Stimulated activated CD8-positive, alpha-beta memory T cell treated with anti-CD3 and anti-CD28 coated beads, Interleukin-4, amount 100 ng/mL, for 1 hour (primary cell): ENCODE measurements at places on chromosomes 4 and X.

- DNase-seq, result no peak
Observed at GRCh38 chrX:35285289-35285962, 342.8 kb downstream of the FAM47B start.

- DNase-seq, result no peak
Observed at GRCh38 chr4:11404431-11404830, 24.3 kb downstream of the HS3ST1 start.

GRCh38 chr4:70778888-70779422, 57.2 kb downstream of the RUFY3 start:
- no peak for DNase-seq

DNA sequence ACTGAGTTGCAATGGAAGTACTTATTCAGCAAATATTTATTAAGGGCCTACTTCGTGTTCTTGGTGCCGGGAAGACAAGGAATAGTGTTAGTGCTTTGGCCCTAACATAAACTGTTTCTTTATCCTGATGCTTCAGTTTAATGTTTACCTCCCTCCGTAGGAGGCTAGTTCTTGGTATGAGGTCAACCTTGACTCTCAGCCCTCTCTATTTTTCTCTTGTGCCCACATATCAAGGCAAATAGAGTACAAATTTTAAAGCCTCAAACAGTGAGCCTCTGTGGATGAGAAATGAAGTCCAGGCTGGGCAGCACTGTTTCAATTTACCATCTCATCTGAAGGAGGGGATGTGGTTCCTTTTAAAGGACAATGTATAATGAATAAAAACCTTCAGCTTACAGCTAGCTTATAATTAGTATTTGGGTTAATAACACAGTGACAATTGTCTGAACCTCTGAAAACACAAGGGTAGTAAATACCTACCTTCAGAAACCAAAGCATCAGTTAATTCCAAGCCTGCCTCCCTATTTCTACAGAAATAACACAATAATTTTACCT, 68.5 kb downstream of the SH3RF1 start:
- DNase-seq, result no peak

GRCh38 chr4:158500054-158500453, 21.6 kb upstream of the RXFP1 start:
- DNase-seq, result no peak

DNA sequence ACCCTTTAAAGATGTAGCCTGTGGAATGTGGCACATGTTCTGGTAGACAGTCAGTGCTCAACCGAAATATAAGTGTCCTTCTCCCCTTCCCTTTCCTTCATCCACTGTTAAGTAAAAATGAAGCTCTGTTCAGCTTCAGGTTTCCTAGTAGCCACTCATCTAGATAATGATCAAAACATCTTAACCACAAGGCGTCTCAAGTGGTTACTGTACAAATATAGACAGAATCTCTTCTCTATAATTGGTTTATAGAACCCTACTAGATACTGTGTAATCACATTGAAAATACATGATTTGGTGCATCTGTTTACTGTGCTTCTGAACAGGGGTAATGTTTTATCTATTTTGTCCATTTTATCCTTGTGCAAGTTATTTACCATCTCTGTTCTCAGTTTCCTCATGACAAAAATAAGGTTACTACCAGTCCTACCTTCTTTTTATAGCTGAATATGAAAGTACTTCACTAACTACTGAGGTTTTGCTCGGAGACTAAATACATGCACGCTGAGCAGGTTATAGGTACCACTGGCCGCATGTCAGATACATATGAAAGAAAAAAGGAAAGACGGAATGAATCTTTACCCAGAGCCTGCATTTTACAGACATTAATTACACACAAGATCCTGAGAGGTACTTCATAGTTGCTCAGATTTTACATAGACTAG, 20.3 kb upstream of the SLC25A4 start:
- no peak for DNase-seq

GRCh38 chr4:77220828-77221613, 64.0 kb downstream of the CCNG2 start:
- DNase-seq, result no peak

GRCh38 chr4:137635108-137635507, 102.8 kb upstream of the PCDH18 start:
- DNase-seq, result no peak

DNA sequence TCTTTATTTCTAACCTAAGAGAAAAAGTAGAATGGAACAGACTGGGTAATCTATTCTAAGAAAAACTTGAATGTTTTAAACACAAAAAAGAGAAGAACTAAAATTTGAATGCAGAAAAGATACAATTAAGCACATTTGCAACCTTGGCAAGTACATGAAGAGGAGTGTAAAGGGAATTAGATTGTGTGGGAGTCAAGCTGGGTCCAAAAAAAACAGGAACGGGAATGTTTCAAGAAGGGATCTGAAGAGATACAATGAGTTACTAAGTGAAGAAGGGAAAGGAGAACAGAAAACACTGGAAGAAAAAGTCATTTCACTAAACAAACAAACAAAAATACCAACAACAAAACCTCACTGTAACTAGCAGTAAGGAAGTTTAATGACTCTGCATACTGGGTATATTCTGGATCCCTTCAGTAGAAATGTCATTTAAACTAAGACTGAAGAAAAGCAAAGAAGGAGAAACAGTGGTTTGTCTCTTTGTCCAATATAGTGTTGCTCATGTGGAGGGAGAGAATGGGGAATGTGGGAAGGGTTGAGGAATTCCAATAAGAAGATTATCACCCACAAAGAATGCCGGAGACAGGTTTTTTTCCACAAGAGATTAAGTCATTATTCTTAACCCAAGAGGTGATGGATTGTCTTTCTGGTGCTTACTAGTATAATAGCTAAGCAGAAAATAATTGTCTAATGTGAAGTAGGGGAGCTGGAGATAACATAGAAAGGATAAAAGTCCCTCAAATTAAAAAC, 50.4 kb upstream of the PTPN13 start:
- no peak for DNase-seq

DNA sequence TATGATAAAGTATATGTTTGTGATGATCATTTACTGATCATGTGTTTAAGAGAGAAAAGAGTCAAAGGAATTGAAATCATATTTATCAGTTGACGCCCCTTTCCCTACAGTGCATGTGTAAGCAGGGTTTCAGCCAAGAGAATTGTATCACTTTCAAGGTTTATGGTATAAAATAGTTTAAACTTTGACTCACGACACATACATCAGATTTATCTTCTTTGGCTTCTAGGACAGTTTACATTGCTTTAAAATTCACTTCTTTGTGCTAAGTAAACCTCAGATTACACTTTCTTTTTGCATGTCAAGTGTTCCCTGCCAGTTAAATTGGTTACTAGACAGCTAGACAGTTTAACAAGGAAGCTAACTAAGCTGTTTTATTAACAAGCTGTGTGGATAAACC, 86.3 kb upstream of the MYOZ2 start:
- no peak for DNase-seq
